ENCODE measurements at places on chromosomes 3 and 15. TPM values are rescaled to one million over a fixed set of nuclear protein-coding genes. Genes with fewer than 3 reads are reported as not detected.

DNA sequence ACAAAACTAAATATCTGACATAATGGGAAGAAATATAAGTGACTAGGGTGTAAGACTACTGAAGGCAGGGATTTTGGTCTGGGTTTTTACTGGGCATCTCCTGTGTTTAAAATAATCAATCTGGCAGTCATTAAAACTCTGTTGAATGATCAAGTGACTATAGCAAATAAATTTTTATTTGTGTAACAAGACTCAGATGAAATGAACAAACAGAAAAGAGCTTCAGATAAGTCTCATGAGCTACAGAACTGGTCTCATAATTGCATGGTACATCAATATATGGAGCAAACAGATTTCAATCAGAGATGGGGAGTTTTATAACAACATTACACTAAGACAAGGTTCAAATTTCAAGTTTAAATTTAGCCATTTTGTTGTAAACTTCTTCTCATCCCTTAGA is 372.5 kb downstream of the PLCL2 start:
- DNase-seq, result no peak

The TEX55 gene
- not detected for total RNA-seq

The PCLAF gene
- total RNA-seq, result 94.2 TPM

DNA sequence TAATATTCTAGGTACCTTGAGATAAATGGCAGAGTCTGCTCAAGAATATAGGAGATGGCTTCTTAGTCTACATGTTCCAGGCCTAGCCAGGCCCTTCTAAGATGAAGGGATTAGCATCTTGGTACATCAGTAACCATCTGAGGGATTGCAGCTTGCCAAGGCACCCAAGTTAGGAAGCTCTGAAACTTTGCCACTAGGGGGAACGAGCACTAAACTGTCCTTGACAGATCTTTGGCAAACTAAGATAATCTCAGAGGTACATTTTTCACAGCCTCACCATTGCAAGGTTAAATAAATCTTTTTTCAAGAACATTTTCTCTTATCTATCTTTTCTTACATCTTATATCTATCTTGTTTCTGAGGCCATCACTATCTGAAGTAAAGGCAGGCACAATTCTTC is 351.2 kb downstream of the RAP2B start:
- DNase-seq, result no peak

The ATP8B4 gene
- 30.3 TPM for total RNA-seq

- DNase-seq, result no peak
Measured at GRCh38 chr15:63086271-63086670, 35.4 kb upstream of the LACTB start.

The CYP8B1 gene
- total RNA-seq, result not detected

- DNase-seq, result no peak
Measured at GRCh38 chr3:62373215-62373614, at the start of gene FEZF2. TSS of gene FEZF2 (minus strand) at chr3:62373550. CDS start at chr3:62372868, 682 bp downstream.

- no peak for DNase-seq
Measured at GRCh38 chr3:61030469-61031035, 220.7 kb downstream of the FHIT start.

DNA sequence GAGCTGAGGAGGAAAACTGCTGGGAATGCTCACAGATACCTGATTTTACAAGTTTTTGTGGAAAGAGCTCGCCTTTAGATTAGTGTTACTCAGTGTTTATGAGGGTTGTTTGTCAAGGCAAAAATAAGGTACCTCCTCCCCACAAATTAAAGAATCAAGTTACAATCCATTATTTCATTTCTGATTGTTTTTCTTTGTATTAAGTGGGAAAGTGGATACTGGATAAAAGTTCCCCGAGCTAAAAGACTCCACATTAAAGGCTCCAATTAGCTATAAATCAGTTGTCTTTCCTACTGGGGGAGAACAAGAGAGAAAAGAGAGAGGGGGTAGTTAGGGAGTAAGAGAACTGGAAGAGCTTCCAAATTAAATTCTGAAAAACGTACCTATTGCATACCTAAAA is 1.9 kb downstream of the ALDH1A2 start:
- no peak for DNase-seq

DNA sequence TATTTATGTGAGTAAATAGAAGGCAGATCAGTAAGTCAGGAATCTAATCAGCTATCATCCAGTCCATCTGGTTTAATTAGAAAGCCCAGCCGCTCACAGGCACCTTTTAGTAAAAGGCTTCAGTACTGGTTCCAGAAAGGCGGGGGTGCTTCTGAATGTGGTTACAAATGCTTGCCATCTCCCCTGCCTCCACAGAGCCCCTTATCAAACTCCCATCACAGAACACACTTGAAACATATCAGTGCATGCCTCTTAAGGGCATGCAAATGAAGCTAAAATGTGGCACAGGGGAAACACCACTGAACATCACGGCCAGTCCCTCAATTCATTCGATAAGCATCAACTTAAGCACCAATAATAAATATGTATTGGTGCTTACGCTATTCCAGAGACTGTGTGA is 261.4 kb downstream of the RORA start:
- no peak for DNase-seq

DNA sequence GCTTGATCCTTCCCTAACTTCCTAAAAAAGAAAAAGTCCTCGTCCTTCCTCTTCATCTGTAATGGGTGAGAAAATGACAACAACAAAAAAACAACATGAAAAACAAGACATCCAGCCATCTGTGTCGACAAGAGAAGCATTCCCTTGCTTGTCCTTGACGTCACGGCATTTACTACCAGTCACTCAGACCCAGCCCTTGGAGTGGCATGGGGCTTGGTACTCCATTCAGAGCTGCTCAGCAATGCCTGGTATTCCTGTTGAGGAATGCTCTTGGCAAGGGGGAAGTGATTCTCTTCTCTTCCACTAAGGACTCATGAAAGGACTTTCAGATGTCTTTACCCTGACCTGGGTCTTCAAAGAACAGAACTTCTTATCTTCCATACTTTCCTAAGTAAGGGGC is 339.7 kb upstream of the RASGRP1 start:
- DNase-seq, result no peak

- DNase-seq, result no peak
Measured at GRCh38 chr3:116005404-116005803, 382.1 kb downstream of the GAP43 start.

- DNase-seq, result no peak
Measured at GRCh38 chr15:98195796-98196195, 235.3 kb downstream of the ARRDC4 start.

The CCR3 gene
- 1.3 TPM for total RNA-seq

DNA sequence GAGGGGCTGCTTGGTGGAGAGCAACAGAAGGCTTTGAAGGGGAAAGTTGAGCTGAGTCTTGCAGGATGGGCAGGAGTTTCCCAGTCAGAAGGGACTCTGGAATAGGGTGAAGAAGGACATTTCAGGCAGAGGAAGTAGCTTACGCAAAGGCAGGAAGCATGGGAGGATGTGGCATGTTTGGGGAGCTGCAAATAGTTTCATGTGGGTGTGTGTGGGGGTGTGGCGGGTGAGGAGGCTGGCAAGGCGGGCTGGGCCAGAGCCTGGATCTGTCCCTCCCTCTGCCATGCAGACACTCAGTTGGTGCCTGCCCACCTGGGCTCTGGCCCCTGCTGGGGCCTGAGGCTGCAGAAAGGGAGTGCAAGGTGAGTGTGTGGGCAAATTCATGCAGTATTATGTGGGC is 10.4 kb downstream of the TEX264 start:
- DNase-seq, result peak; percentile 67

- no peak for DNase-seq
Measured at GRCh38 chr3:67048067-67048714, 50.1 kb downstream of the KBTBD8 start.

The MYO9A gene
- 24.1 TPM for total RNA-seq

The KIF15 gene
- total RNA-seq, result 39.8 TPM

GRCh38 chr3:53936347-53936746 is 44.7 kb upstream of the SELENOK start:
- DNase-seq, result no peak

All from activated naive CD8-positive, alpha-beta T cell treated with anti-CD3 and anti-CD28 coated beads, Interleukin-2, amount 10 ng/mL, durations not matched to agents 7 days and 5 days (primary cell).